ENCODE measurements at places on chromosomes 11 and 22. TPM values are rescaled to one million over a fixed set of nuclear protein-coding genes. Genes with fewer than 3 reads are reported as not detected.

The PDE3B gene
- total RNA-seq = 0.28 TPM

The EFEMP2 gene
- total RNA-seq = 71.0 TPM

The NLRP14 gene
- under 0.01 TPM for total RNA-seq

The EHF gene
- total RNA-seq = 0.28 TPM

The POU2AF1 gene
- total RNA-seq = not detected

The PGA4 gene
- total RNA-seq = not detected

The DEPDC5 gene
- total RNA-seq = 8.2 TPM

The CCDC87 gene
- total RNA-seq = 0.28 TPM

The OR10W1 gene
- not detected for total RNA-seq

The B3GAT1 gene
- total RNA-seq = under 0.01 TPM

The AQP11 gene
- total RNA-seq = 1.2 TPM

The CARNS1 gene
- 0.28 TPM for total RNA-seq

The LRRC4C gene
- not detected for total RNA-seq

The CSF2RB gene
- 4.5 TPM for total RNA-seq

The SLC15A3 gene
- total RNA-seq = 18.0 TPM

The BIRC3 gene
- 1.3 TPM for total RNA-seq

The PKNOX2 gene
- 0.38 TPM for total RNA-seq

The ACTN3 gene
- under 0.01 TPM for total RNA-seq

The TRABD gene
- total RNA-seq = 12.7 TPM

The KRTAP5-8 gene
- total RNA-seq = not detected

The MRPL40 gene
- 42.6 TPM for total RNA-seq

The OR5M3 gene
- total RNA-seq = not detected

The GRK3 gene
- 2.0 TPM for total RNA-seq

The MICAL2 gene
- total RNA-seq = 757 TPM

The IGLL5 gene
- total RNA-seq = not detected
